T47D (cell line): ENCODE measurements at places on chromosomes 3 and 15.

DNA sequence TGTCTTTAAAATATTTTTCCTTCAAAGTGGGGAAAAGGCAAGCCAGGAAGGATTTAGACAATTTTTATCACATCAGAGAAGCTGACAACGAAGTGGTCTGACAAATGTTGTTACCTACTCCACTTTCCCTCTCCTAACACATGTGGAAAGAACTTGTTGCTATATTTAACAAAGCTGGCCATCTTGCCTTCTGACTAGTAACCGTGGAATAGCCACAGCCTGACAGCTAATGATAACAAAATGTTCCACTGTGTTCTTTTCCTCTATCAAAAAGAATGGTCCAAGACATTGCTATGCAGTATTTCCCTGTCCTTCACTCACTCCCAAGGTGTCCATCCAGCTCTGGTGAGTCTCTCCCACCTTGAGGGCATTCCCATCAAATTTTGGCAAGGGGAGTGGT, 481.4 kb upstream of the THBS1 start:
- DNase-seq, result no peak

DNA sequence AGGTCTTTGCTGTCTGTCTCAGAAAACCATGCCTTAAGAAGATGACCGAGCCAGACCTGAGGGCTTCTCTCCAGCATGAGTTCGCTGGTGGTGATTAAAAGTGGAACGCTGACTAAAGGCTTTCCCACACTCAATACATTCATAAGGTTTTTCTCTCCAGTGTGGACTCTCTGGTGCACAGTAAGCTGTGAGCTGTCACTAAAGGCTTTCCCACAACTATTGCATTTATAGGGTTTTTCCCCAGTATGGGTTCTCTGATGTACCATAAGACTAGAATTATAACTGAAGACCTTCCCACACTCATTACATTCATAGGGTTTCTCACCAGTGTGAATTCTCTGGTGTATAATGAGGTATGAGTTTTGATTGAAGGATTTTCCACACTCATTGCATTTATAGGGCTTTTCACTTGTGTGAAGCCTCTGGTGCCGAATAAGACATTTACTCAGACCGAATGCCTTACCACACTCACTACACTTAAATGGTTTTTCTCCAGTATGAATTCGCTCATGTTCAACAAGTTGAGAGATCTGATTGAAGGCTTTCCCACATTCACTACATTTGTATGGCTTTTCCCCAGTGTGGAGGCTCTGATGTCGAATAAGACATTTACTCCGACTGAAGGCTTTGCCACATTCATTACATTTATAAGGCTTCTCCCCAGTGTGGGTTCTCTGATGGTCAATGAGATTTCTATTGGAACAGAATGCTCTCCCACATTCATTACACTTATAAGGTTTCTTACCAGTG, 21.9 kb upstream of the ZNF445 start:
- DNase-seq, result no peak

- DNase-seq, result no peak
Observed at GRCh38 chr3:11349446-11349845, 77.2 kb downstream of the ATG7 start.

GRCh38 chr15:75203908-75204263, 2.2 kb downstream of the C15orf39 start:
- DNase-seq, result no peak

DNA sequence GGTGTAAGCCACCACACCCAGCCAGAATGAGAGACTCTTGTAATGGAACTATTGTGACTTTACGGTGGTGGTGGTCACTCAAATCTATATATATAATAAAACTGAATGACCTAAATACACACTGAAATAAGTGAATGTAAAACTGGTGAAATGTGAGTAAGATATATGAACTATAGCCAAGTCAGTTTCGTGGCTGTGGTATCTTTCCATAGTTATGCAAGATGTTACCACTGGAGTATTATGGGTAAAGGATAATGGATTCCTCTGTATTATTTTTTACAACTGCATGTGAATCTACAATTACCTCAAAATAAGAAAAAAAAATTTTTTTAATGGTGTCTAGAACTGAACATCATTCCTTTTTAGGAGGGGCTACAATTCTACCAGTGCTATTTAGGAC, 21.9 kb downstream of the PIK3CB start:
- no peak for DNase-seq
